ENCODE measurements at places on chromosomes 12 and 14. TPM values are rescaled to one million over a fixed set of nuclear protein-coding genes. Genes with fewer than 3 reads are reported as not detected.

NANOG gene
- not detected for total RNA-seq

HOXC5 gene
- 1.3 TPM for total RNA-seq

OLR1 gene
- total RNA-seq: 1.3 TPM

PRR4 gene
- total RNA-seq: 1.8 TPM

GCN1 gene
- total RNA-seq: 62.0 TPM

KDM5A gene
- total RNA-seq: 24.1 TPM

ADAMTS20 gene
- not detected for total RNA-seq

SUDS3 gene
- 14.1 TPM for total RNA-seq

GPRC5D gene
- 0.22 TPM for total RNA-seq

LRP1-AS gene
- not detected for total RNA-seq

SLCO1B1 gene
- total RNA-seq: 0.46 TPM

TGM1 gene
- 1.0 TPM for total RNA-seq

FRMD6 gene
- 44.2 TPM for total RNA-seq

KCNH3 gene
- 1.2 TPM for total RNA-seq

CLSTN3 gene
- total RNA-seq: 13.6 TPM

BMAL2 gene
- total RNA-seq: 15.7 TPM

PMCH gene
- total RNA-seq: not detected

FBLN5 gene
- total RNA-seq: 3.3 TPM

DBX2 gene
- not detected for total RNA-seq

VDR gene
- 3.0 TPM for total RNA-seq

TAS2R42 gene
- total RNA-seq: not detected

BMP4 gene
- total RNA-seq: 1.6 TPM

DDX23 gene
- 78.8 TPM for total RNA-seq

ADAM21 gene
- total RNA-seq: 0.05 TPM

PAX9 gene
- total RNA-seq: 3.2 TPM

OR11H12 gene
- not detected for total RNA-seq

ZC2HC1C gene
- total RNA-seq: 5.1 TPM

Measured in A549 treated with GW870086 at 1 μM for 4 hours (cell line).